ENCODE measurements at places on chromosomes 16 and 17.

DNA sequence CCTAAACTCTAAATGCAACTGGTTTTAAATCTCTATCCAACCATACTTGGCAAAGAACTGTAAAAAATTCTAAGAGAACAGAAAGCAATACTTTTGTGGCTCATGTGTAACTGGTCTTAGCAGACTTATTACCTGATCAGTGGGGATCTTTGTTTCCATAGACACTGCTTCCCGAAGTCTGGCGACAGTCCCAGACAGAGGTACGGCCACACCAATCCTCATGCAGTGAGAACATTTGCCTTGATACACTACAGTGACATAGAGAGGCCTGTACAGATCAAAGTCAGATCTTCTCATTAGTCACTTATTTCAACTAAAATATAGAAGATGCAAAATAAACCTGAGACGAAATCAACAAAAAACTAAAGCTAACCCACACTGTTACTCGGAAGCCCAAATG, 43.9 kb downstream of the USP31 start:
- no peak for DNase-seq

DNA sequence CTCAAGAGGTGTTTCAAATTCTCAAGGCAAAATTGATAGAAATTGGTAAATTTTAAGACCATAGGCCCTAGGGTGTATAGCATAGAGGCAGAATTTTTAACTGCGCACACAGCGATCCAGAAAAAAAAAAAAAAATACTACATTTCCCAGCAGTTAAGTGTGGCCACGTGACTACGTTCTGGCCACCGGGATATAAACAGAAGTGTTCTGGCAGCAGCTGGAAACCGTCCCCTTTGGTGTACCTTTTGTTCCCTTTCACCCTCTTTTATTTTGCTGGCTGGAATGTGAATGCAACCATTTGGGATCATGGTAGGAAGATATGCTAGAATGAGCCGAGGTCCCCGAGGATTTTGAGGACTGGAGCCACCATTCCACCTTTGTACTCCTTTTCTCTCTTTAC, 52.7 kb upstream of the AKAP1 start:
- no peak for DNase-seq

- DNase-seq, result no peak
Measured at GRCh38 chr16:58465817-58466216, 34.1 kb upstream of the NDRG4 start.

GRCh38 chr17:34601416-34601815, 22.0 kb downstream of the TMEM132E start:
- DNase-seq, result no peak

DNA sequence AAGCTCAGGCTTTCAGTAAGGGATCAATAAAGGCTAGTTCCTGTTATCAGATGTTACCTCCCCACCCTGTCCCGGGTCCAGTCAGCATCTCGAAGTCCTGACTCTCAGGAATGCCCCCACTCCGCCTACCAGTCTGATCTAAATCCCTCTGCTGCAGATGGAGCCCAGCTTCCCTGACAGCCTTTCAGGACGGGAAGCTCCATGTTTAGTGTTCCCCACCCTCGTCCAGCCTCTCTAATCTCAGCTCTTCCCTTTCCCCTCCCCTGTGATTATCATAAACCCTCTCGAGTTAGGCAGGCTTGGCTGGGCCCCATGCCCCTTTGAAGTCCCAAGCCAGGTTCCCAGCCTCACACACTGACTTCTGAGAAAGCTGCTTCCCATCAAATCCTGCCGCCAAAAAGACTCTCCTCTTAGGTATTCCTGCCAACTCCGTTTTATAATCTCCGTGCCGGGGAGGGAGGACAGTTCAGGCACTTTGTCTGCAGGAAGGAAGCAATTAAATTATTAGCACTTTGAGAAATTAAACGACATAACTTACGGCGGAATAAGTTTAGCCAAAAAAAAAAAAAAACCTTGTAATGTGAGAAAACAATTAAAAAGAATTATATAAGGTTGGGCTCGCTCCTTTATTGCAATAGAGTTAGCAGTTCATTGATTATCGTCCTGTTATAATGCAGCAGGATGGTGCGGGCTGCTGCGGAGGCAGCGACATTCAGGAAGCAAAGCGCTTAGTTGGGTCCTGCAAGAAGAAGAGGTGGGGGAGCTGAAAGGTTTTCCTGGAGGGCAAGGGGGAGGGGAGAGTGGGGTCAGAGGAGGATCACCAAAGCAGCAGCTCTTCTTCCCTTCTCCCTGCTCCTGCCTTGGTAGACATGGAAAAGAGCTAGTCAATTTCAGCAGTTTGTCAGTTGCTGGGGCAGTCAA, 16.8 kb upstream of the ETV4 start:
- DNase-seq, result peak; percentile 22

DNA sequence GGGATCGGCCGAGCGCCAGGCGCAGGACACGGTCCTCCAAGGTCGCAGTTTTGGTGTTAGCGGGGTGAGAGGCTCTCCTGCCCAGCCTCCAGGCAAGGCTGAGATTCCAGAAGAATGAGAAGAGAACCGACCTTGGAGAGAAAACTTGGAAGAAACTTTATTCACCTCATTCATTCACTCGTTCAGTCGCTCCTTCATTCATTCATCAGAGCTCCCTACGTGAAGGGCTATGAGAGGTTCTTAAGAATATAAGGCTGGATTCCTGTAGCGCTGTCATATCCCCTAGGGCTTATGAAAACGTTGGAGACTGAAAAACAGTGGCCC, 991 bp upstream of the MYH10 start:
- DNase-seq, result no peak

GRCh38 chr17:19268611-19269010, 31.4 kb downstream of the EPN2 start:
- no peak for DNase-seq

DNA sequence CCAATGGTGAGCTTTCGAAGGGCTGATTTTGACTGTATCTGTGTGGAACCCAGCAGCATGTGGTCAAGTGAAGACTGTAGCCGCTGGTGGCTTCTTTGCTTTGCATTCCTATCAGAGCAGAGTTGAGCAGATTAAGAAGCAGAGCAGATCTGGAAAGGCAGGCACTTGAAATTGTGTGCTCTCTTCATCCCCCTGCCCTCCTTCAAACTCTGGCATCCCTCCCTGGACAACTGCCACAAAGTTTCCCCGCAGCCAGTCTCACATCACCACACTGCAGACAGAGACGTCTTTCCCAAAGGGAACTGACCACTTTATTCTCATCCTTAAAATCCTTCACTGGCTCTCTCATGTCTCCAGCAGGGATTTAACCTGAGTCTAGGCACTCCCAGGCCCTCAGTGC, 237.1 kb upstream of the DYNLRB2 start:
- no peak for DNase-seq

DNA sequence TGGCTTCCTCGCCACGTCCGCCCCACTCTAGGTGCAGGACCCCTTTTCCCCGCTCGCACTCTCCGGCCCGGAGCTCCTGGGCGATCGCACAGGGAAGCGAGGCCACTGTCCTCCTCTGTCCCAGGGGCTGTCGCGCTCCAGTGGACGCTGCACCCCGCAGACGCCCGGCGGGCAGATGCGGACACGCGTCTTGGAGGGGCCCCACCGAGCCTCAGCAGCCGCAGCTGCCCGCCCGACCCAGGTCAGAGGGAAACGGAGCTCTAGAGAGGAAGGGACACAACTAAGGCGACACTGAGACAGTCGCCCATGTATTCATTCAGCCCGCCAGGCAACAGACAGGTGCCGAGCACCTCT, 726 bp upstream of the SLC13A5 start:
- DNase-seq, result no peak

GRCh38 chr17:41957031-41957868, 9.3 kb upstream of the CNP start:
- no peak for DNase-seq

DNA sequence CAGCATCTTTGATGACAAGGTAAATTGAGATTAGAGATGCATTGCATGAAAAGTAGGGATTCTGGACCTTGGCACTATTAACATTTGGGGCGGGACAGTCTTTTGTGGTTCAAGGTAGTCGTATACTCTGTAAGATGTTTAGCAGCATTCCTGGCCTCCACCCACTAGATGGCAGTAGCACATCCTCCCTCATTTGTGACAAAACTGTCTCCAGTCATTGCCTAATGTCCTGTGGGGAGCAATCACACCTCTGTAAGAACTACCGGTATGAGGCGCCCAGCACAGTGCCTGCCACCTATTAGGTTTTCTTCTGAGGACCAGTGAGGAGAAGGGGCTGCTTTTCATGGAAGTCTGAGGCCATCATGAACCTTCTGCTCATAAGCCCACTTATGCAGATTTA, 180.8 kb downstream of the RBFOX1 start:
- no peak for DNase-seq

All from NCI-H524 treated with DMSO at 0.1 percent for 48 hours (cell line).